ENCODE measurements at places on chromosomes 16 and 17.
A peak's percentile ranks its signal among the peaks of the same experiment; 100 is the strongest.

DNA sequence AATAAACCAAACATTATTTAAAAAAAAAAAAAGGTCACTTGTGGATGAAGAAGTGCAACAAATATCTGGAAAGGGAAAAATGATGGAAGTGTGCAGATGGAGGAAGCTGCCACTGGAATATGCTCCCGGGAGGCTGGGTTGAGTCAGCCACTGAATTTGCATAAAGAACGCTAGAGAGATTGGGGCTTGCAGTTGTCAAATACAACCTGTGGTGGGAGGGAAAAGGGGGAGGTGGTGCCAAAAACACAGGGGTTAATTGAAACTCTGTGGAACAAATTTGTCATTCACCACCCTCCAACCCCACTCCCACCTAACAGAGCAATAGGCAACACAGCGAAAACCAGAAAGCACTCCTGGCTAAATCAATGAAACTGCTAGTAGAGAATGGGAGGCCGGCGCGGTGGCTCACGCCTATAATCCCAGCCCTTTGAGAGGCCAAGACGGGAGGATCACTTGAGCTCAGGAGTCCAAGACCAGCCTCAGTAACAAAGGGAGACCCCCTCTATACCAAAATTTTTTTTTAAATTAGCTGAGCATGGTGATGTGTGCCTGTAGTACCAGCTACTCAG, 37.6 kb upstream of the RPL38 start:
- DNase-seq, result no peak

DNA sequence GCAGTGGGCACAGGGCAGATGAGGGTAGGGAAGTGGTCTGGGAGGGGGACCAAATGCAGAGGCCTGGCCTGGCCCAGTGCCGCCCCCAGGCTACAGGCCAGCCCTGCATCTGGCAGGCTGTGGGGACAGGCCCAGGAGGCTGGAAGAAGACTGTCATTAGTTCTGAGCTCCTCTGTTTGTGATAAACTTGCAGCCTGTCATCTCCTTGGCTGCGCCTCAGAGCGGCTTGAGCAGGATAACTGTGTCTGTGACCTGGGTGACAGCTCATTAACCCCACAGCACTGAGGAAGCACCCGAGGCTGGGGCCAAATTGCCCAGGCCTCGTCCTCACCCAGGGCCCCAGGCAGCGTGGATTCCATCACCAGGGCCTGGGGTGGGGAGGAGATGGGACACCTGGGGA, 23.9 kb downstream of the ABCC3 start:
- no peak for DNase-seq

DNA sequence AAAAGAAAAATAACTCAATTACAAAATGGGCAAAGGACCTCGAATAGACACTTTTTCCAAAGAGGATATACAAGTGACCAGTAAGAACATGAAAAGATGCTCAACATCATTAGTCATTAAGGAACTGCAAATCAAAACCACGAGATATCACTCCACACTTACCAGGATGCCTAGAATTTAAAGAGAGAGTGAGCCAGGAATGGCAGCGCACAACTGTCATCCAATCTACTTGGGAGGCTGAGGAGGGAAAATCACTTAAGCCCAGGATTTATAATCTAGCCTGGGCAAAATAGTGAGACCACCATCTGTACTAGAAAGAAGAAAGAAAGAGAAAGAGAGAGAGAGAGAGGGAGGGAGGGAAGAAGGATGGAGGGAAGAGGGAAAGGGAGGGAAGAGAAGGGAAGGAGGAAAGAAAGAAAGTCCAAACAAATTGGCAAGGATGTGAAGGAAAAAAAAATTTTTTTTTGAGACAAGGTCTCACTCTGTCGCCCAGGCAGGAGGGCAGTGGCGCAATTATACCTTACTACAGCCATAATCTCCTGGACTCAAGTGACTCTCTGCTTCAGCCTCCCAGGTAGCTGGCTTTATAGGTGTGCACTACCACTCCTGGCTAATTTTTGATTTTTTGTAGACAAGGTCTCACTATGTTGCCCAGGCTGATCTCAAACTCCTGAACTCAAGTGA, 22.6 kb downstream of the TBX2 start:
- DNase-seq, result no peak

DNA sequence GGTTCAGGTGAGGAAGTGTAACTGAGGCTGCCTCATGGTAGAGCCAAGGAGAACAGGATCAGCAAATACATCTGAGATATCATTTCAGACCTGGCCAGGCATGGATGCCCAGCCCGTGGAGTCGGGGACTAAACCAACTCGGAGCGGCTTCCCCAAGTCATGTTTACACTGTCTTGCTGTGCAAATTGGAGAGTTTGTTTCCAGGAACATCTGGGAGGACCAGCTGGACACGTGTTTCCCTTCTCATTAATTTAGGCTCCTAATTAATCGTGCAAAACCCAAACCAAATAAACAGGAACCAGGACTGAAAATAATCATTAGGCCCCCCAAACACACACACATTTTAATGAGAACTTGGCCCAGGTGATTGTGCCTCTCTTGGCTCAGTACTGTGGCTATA, 70.9 kb upstream of the SALL1 start:
- DNase-seq, result no peak

GRCh38 chr17:4488989-4489595, 9.6 kb upstream of the SPNS2 start:
- no peak for DNase-seq

- no peak for DNase-seq
Observed at GRCh38 chr16:81316176-81316496, 1.4 kb downstream of the GAN start.

- DNase-seq, result no peak
Observed at GRCh38 chr17:66215529-66215911, 13.7 kb downstream of the APOH start.

DNA sequence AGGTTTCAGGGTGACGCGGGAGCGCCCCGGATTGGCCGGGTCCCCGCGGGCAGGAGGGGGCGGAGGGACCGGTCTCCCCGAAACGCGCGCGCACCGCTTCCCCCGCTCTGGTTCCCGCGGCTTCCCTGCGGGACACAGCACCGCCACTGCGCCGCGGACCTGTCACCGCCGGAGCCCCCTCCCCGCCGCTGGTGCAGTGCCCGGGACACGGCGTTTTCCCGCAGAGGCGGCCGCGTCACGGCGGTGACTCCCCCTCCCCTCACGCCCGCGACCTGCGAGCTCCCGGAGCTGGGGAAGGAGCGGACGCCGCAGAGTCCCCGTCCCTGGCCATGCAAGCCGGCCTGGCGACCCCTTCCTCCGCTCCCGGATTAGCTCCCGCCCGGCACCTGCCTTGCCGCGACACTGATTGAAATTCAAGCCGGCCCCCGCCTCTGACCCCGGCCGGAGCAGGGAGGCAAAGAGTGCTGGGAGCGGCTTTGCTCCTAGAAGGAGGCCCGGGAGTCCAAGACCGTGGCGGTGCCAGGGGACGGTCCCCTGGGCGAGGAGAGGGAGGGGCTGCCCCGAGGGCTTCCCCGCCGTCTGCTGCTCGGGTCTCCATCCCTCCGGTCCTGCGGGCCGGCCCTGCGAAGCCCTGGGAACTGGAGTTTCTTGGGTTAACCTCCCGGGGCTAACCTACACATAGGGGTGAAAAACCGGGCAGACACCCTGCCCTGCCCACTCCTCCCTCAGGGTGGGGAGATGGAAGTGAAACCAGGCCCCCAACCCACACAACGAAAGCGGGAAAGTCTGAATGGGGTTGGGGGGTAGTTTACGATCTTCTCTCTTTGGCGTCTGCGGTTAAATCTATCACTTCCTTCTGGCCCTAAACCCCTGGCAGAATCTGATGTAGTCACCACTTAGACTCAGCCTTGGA, 1.0 kb downstream of the RHBDL3 start:
- no peak for DNase-seq

GRCh38 chr16:79690159-79690558, 89.6 kb upstream of the MAF start:
- DNase-seq, result no peak

- DNase-seq, result peak; percentile 84
Observed at GRCh38 chr16:67968400-67969253, at the start of gene SLC12A4. TSS of gene SLC12A4 (minus strand) at chr16:67968637. CDS start at chr16:67968553, 84 bp downstream.

GRCh38 chr17:1055751-1056645, 59.1 kb downstream of the TIMM22 start:
- no peak for DNase-seq

DNA sequence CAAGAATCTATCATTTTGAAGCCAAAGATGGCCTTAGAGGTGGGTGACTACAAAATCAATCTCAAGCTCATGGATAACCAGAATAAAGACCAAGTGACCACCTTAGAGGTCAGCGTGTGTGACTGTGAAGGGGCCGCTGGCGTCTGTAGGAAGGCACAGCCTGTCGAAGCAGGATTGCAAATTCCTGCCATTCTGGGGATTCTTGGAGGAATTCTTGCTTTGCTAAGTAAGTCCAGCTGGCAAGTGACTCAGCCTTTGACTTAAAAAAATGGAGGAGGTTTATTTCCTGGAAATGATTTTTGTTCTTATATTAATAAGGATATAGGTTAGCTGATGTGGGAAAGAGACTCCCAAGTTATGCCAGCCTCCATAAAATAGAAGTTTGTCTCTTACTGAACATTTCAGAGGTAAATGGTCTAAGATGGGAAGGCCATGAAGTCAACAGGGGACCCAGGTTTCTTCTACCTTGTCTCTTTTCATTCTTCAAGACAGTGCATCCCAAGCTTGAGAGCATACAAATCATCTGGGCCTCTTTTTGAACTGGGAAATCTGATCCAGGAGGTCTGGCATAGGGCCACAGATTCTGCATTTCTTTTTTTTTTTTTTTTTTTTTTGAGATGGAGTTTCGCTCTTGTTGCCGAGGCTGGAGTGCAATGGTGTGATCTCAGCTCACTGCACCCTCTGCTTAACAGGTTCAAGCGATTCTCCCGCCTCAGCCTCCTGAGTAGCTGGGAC, 19.8 kb upstream of the TANGO6 start:
- DNase-seq, result no peak

DNA sequence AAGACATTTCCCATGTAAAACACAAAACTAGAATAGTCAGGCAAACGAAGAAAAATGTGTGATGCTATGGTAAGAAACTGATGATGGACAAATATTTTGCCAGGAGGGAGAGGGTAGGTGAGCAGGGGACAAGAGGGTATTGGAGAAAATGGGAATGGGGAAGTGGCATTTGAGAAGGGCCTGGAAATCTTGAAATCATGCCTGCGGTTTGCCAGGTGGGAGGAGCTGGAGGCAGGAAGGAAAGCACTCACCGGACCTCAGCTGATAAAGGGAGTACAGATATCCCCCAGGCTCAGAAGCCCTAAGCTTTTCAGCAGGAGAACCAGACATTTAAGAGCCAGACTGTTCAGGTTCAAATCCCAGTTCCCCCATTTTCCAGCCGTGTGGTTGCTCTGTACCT, 103.6 kb downstream of the GSG1L start:
- DNase-seq, result no peak

DNA sequence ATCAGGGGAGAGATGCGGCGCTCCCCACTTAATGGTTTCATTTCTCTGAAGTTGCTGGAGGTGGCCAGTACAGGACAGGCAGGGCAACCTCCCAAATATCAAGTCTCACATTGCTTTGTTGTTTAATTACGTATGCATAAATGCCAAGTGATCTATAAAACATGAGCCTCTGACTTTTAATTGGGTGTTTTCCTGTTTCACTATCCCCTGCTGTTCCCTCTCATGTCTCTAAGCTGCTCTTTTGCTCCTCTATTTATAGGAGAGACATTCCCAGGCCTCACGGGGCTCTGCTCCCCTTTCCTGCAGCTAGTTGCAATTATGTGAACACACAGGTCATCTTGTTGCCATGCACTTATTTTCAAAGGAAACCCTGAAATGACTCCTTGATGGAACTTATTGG, 1173.5 kb upstream of the GOT2 start:
- no peak for DNase-seq

- DNase-seq, result no peak
Observed at GRCh38 chr17:49132317-49132698, 261 bp upstream of the B4GALNT2 start.

GRCh38 chr17:40093580-40094201, 6.7 kb downstream of the NR1D1 start:
- DNase-seq, result no peak

DNA sequence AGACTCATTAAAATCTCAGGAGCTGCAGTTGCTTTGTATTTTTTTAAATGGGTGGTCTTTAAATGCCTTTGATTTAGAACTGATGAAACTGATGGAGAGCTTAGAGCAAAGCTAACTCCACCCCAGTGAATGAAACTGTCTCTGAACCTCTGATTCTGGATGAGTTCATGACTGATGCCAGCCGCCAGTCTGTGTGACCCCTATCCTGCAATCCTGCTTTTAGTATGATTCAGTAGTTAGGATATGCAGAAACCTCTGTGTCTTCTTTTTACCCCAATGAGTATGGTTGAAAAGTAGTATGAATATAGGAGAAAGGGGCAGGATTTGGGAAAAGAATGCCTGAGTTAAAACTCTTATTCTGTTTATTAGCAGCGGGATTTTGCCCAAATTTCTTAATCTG, 12.3 kb upstream of the SALL1 start:
- DNase-seq, result no peak

DNA sequence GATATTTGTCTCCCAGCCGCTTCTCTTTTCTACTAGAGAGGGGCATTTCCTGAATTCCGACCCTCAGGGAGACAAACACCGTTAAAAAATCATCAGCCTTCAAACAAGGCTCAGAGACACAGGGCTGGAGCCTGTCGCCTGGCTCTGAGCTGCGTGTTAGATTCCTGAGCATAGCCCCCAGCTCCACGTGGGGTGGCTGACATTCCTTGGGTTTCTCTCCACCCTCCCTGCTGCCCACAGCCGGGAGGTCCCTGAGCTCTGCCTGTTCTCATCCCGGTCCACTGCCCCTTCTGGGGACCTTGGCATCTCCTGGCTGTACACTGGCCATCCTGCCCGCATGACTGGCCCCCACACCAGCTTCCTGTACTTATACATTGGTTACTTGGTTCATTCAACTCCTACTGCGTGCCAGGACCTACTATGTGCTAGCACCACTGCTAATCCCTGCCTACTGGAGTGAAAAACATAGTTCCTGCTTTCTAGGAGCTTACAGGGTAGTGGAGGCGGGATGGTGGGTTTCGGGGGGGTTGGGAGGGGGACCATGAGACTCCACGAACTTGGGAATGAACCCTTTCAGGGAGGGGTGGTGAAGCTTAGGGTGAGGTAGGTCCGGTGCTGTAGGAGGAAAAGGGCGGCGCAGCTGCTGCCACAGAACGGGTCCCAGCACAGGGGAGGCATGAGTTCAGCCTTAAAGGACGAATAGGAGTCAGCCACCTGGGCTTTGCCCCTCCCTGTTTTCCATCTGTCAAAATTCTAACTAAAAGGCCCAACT, 52.1 kb upstream of the TMEM132E start:
- DNase-seq, result no peak

- no peak for DNase-seq
Observed at GRCh38 chr16:30903002-30903401, 6.6 kb downstream of the CTF1 start.

GRCh38 chr16:50021544-50021943, 3.5 kb upstream of the CNEP1R1 start:
- no peak for DNase-seq

DNA sequence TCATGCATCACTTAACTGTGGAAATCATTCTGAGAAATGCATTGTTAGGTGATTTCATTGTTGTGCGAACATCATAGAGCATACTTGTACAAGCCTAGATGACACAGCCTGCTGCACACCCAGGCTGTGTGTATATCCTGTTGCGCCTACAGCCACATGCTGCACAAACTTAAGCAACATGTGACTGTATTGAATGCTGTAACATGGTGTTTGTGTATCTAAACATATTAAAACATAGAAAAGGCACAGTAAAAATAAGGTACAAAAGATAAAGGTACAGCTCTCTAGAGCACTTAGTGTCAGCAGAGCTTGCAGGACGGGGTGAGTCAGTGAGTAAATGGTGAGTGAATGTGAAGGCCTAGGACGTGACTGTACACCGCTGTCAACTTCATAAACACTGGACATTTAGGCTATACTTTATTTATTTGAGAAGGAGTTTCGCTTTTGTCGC, 11.9 kb downstream of the FOXK2 start:
- DNase-seq, result no peak

All from T-helper 22 cell (primary cell).